ENCODE measurements at places on chromosomes 13 and 19.

DNA sequence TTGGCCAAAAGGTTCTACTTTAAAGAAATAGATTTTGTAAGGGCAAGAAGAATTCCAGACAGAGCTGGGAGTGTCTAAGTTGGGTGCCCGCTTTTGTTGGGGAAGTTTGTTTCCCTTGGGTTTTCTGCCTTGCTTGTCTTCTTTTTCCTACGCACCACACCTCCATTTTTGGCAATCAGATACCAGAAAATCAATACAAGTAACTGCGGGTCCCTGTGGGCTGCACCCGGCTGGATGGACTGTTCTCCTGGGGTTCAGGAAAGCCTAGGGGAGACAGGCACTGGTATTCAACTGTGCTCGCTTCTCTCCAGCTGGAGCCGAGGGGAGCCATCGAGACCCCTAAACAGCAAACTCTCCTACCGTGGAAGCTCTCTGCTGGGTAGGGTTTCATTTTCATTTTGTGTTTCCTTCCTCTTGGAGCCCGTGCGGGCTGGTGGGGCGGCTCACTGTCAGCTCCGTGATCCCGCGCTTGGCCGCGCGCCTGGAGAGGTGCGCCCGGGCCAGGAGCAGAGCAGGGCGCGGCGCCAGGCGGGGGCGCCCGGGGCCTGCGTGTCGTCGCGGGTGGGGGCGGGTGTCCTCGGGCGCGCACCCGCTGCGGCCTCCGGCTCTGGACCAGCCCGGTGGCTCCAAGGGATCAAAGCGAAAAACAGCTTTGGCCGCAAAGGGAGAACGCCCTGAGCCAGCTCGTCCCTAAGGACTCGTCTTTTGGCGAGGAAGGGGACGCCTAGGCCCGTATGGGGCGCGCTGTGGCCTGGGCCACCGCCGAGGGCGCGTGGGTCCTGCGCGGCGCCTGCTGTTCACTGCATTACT, 347.2 kb downstream of the ZNF536 start:
- DNase-seq = peak; percentile 79

DNA sequence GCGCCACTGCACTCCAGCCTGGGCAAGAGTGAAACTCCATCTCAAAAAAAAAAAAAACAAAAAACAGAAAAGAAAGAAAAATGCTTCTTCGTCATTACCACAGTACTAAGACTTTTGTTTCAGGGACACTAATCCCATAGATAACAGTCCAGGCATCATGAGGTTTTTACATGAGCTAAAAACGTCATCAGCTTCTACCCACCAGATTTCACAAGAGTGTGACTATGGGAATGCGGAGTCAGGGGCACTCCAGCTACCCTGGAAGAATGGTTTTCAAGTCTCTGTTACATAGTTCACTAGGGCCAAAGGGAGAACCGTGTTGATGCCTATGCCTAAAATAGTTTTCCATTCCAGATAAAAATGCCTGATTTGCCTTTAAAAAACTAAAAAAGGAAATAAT, 33.2 kb downstream of the RAB20 start:
- no peak for DNase-seq

DNA sequence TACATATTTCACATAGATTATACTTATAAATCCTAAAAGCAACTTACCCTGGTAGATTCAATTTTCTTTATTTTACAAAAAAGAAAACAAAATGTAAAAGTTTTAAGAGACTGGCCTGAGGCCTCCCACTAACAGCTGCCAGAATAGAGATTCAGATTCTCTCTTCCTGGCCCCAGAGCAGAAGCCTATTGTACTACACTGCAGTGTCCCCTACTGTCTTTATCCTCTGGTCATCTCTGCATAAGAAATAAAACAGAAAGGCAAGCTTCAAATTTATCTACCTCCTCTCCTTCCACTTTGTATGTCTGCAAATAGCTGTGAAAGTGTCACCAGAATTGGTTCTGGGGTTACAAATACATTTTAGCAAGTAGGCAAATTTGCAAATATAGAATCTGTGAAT, 1004.1 kb upstream of the PCDH9 start:
- DNase-seq = no peak

- no peak for DNase-seq
These were observed 53.6 kb upstream of the CLDN10 start for GRCh38 chr13:95498886-95499285.

- DNase-seq = peak; percentile 41
These were observed 44.9 kb upstream of the USPL1 start for GRCh38 chr13:30572859-30573275.

- no peak for DNase-seq
These were observed 695.6 kb downstream of the PCDH9 start for GRCh38 chr13:66534561-66534960.

- no peak for DNase-seq
These were observed 27.0 kb downstream of the FPR3 start for GRCh38 chr19:51821921-51822320.

GRCh38 chr13:50153401-50153800, 138.2 kb downstream of the KCNRG start:
- no peak for DNase-seq

GRCh38 chr13:25992076-25992475, 59.7 kb downstream of the SHISA2 start:
- no peak for DNase-seq

- no peak for DNase-seq
These were observed 41.5 kb downstream of the URI1 start for GRCh38 chr19:29983568-29983967.

DNA sequence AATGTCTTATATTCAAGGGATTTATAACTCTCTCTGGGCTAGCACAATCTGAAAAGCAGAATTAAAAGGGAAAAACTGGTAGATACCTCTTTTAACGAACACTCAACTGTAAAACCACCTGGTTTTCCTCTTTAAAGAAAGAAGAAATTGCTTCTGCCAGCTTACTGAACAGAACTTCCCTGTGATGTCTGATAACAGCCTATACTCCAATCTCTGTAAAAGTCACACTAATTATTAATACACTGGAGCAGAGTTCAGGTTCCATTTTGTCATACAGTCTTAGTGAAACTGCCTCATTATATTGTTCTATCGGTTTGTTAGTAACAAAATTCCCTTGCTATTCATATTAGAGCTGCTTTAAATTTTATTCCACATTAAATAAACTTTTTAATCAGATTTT, 251.0 kb upstream of the STARD13 start:
- DNase-seq = no peak

DNA sequence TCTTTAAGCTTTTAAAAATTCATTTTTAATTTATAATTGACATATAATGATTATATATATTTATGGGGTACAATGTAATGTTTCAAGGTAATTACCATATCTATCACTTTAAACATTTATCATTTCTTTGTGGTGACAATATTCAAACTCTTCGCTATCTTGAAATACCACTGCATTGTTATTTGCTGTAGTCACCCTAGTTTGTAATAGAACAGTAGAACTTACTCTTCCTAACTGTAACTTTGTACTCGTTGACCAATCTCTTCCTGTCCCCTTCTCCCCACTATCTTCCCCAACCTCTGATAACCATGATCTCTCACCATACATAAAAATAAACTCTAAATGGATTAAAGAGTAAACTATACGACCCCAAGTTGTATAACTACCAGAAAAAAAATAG, 20.4 kb downstream of the COG6 start:
- no peak for DNase-seq

GRCh38 chr13:59230484-59231264, 933.1 kb downstream of the DIAPH3 start:
- DNase-seq = no peak

DNA sequence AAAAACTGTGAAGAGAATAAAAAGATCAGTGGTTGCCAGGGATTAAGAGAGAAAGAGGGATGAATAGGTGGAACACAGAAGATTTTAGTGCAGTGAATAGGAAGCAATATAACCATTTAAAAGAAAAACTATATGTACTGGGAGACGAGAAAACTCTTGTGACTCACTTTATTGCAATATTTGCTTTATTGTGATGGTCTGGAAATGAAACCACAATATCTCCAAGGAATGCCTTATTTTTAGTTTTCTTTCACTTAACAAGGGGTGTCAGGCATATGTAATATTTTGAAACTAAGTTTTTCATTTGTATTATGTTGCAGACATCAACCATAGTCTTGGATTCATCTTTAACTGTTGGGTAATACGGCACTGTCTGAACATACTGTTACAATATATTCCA, 1308.2 kb downstream of the PCDH9 start:
- DNase-seq = no peak

GRCh38 chr13:55553701-55554100, 1587.0 kb upstream of the PRR20A start:
- DNase-seq = no peak

GRCh38 chr19:57342582-57342981, 8.5 kb upstream of the ZNF304 start:
- no peak for DNase-seq

DNA sequence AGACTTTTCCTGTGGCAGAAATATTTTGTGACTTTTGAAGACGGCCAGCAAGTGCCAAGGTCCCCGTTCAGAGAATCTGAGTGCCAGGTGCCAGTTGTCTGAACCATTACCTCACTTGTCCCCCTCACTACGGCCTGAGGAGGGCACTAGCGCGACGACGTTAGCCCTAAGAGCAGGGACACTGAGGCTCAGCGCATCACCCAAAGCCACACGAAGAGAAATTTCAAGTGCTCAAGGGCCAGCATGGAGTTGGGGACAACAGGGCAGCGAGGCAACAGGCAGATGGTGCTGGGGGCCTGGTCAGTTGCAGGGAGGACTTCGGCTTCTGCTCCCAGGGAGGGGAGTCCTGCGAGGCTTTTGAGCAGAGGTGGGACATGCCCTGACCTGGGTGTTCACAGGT, 9.5 kb upstream of the TYK2 start:
- DNase-seq = no peak

DNA sequence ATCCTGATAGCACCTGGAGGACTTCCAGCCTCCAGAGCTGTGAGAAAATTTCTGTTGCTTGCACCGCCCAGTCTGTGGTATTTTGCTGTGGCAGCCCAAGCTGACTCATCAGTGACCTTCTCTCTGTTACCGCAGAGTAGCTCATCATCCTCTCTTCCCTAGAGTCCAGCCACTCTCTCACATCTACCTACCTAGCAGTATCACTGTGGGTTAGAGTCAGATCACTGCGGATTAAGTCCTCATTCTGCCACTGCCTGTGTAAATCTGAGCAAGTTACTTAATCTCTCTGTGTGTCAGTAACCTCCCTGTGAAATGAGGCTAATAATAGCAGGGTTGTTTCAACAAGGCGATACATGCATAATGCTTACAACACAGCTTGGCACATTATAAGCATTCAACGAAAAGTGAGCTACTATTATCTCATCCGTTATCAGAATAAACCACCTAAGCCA, 40.3 kb upstream of the USPL1 start:
- no peak for DNase-seq

GRCh38 chr13:112998521-112999280, 29.7 kb downstream of the MCF2L start:
- no peak for DNase-seq

DNA sequence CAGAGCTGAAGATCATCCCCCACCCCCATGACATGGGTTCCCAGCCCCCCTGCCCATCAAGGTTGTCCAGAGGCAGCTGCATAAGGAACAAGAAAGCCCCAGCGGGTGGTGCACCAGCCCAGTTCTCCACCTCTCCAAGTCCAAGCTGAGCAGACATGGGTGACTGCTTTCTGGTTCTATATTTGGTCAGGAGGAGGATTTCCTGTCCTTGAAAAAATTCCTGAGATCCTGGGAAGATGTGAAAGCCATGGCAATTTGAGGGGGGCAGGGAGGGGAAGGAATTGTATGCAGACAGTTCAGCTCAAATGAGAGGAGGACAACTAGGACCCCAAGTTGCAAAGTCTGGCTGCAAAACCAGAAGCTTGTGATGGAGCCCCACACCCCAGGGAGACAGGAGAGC, 55.4 kb upstream of the ADGRE5 start:
- no peak for DNase-seq

Data from right kidney (tissue), 9 donors.